ENCODE measurements at places on chromosomes 12 and 14. TPM values are rescaled to one million over a fixed set of nuclear protein-coding genes. Genes with fewer than 3 reads are reported as not detected.

GRCh38 chr12:105741786-105742566 lies 396.8 kb downstream of the NUAK1 start:
- DNase-seq: peak; percentile 93

DNA sequence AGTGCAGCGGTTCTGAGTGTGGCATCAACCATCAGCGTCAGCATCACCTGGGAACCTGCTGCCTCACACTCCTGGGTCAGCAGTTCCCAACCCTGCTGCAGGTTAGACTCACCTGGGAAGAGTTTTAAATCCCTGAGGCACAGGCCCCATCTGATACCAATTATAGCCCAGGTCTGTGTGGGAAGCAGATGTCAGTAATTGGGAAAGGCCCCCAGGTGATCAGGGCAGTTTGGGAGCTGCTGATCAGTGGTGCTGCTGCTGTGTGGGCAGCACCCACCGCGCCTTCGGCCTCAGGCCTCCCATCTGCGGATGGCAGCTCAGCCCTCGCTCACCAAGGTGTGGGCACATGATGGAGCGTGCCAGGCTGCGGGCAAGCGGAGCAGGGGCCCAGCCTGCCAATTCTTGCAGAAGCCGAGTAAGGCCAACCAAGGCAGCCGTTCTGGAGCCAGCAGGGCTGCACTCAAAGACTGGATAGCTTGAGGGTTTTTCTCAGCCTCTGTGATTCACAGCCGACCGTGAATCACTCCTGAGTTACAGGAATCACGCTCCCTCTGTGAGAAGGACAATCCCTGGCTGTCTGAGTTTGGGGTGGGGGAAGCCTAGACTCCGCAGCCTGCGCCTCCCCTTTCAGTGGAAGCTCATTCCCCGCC lies 155.6 kb upstream of the SFSWAP start:
- DNase-seq: no peak

Gene SPX
- polyA plus RNA-seq: 25.7 TPM

Gene FAIM2
- 10.3 TPM for polyA plus RNA-seq

Data from muscle of leg (tissue), 16 donors.